NCI-H2029 (cell line): ENCODE measurements at places on chromosomes 13 and 19.

DNA sequence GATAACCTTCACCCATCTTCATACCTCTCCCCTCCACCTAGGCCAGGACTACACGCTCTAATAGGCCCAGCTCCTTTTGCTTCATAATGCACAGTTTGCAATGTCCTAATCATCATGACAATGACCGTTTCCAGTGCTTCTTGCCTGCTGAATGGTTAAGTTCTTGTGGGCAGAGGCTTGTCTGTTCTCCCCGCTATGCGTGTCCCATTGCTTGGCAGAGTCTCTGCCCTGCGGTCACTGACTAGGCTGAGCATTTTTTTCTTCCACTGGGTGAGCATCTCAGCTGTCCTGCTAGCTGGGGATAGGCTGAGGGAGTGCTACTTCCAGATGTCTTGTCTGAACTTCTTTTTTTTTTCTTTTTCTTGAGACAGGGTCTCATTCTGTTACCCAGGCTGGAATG lies 314.7 kb downstream of the UQCRFS1 start:
- DNase-seq: no peak

DNA sequence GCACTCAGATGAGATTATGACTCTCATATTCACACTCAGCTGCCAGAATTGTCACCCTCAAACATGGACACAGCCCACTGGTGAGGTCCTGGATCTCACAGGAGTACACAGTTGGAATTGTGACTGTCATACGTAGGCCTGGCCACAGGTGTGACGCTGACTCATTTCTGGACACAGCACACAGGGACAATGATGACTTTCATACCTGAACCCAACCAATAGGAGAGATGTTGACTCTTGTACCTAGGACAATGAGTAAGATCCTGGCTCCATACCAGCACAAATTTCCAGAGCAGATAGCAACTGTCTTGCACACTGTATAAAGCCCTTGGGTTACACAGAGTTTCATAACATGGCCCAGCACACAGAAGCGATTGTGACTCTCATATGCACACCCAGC lies 46.4 kb downstream of the ZNF85 start:
- DNase-seq: peak; percentile 35

- no peak for DNase-seq
These were observed 220.5 kb downstream of the TM9SF2 start for GRCh38 chr13:99721606-99722337.

GRCh38 chr13:63107179-63107943 lies 1691.7 kb upstream of the PCDH20 start:
- DNase-seq: no peak

DNA sequence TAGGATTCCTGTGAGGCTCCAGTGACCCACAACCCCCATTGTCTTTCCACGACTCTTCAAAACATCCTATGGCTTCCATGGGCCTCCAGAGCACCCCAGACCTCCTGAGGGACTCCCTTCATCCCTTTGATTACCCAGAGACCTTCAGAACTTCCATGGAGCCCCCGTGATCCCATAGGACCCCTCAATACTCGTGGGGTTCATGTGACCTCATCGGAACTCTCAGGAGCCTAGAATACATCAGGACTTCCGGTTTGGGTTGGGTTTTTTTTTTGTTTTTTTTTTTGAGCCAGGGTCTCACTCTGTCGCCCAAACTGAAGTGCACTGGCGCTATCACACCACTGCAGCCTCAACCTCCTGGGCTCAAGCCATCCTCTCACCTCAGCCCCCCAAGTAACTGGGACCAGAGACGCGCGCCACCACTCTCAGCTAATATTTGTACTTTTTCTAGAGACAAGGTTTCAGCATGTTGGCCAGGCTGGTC lies 774 bp downstream of the ALDH16A1 start:
- DNase-seq: no peak

GRCh38 chr13:30577401-30577852 lies 40.3 kb upstream of the USPL1 start:
- DNase-seq: no peak
